Effector CD8-positive, alpha-beta T cell (primary cell): ENCODE measurements at places on chromosomes 4 and X.

GRCh38 chrX:1743663-1744062 is 128.8 kb downstream of the ASMT start:
- no peak for DNase-seq

DNA sequence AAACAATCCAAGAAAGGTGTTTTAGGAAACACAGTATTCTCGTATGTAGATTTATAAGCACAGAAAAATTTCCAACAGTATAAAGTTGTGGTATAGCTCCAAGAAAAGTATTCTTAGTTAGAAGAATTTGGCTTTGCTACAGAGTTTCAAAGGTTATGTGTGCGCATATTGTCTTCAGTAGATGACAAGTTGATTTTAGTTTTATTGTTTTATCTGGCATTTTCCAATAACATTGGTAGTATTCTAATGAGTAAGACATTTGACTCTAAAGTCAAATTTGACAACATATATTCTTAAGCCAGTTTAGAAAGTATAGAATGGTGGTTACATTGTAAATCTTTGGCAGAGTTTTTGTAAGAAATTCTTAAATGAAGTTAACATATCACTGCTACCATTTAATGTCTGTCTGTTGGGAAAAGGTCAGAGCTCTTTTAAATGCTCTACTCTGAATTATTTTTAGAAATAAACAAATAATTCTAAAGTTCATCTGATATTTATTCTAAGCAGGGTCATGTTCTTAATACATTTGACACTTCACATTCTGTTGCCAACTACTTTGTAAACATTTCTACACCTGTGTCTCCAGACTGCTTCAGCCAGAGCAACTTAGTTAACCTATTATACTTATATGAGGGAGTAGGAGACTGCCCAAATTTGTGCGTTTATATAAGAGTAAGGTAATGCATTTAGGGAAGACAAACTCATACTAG is 30.0 kb downstream of the CLCN3 start:
- no peak for DNase-seq

GRCh38 chr4:29581457-29581856 is 1138.7 kb upstream of the PCDH7 start:
- DNase-seq, result no peak

- DNase-seq, result no peak
These were observed 38.0 kb upstream of the GPR78 start for GRCh38 chr4:8541981-8542715.

- no peak for DNase-seq
These were observed 154.2 kb upstream of the TBL1X start for GRCh38 chrX:9310616-9311015.
